Epithelial cell of esophagus (primary cell): ENCODE measurements at places on chromosomes 4 and X.

DNA sequence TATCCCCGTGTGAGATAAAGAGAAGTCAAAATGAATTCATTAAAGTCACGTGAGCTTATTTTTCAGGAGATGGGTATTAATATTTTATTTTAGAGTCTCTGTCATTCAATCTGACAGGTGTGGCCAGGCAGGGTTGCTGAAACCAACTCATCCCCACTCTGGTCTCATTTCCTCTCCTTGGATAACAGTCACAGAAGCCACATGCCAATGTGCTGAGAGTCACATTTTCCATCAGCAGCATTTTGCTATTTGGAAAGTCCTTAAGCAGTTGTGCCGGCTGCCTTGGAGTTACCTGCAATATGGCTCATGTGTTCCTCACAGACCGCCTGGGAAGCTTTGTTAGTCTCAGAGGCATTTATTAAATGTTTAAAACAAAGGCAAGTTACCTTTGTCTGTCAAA, 302.3 kb downstream of the DCHS2 start:
- DNase-seq: no peak

- no peak for DNase-seq
Measured at GRCh38 chr4:40196724-40197281, at the start of gene RHOH. TSS of gene RHOH (plus strand) at chr4:40197031. CDS start at chr4:40243387, 46,356 bp downstream.

DNA sequence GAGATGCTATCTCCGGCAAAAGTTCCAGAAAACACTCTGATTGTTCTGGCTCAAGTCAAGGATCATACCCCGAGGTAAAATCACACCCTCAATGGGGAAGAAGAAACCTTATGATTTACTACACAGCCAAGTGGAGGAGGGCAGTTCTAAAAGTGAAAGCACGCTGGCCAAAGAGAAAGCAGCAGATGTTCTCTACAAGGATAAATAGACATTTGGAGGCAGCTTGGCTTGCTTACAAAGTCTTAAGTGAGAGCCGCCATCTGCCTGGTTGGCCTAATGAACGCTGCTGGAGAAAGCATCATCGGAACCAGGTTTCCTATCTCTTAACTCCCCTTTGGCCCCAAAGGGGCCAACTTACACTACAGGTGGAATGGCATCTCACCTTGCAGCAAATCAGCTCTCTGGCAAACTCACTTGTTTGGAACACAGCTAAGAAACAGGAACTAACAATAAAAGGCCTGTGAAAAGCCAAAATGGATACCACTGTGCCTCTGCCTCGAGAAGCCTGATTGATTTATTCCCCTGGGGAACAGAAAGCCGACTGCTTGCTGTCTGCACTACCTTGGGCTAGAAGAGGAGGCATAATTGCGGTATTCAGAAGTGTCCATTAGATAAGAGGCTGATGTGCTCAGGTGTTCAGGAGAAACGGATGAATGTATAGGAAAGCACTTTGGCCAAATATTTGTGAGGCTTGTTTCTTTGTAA, 22.8 kb downstream of the FRAS1 start:
- no peak for DNase-seq

DNA sequence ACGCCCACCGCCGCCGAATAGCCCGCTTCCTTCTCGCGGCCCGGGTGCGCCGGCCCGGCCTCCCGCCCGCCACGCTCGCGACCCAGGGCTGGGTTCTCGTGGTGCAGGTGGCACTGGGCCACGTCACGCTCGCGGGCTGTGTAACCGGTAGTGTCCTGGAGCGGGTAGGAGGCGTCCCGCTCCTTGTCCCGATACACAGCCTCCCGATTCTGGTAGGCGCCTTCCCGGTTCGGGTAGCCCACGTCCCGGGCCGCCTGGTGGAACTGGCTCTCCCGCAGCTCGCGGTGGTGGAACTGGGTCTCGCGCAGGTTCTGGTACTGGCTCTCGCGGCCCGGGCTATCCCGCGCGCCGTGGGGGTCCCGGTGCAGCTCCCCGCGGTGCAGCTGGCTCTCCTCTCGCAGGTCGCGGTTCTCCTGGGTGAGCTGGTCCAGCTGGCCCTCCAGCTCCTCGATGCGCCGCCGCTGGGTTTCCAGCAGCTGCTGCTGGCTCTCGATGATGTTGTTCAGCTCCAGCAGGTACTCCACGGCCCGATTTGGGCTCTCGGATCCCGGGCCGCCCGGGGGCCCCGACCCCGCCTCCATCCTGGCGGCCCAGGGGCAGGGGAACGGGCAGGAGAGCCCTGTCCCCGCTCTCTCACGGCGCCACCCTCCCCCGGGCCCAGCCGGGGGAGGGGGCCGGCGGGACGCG, 39.3 kb upstream of the IQSEC2 start:
- no peak for DNase-seq

- DNase-seq: no peak
Measured at GRCh38 chr4:43567644-43568043, 675.1 kb downstream of the GRXCR1 start.

- no peak for DNase-seq
Measured at GRCh38 chr4:141409556-141409955, 188.9 kb downstream of the ZNF330 start.

DNA sequence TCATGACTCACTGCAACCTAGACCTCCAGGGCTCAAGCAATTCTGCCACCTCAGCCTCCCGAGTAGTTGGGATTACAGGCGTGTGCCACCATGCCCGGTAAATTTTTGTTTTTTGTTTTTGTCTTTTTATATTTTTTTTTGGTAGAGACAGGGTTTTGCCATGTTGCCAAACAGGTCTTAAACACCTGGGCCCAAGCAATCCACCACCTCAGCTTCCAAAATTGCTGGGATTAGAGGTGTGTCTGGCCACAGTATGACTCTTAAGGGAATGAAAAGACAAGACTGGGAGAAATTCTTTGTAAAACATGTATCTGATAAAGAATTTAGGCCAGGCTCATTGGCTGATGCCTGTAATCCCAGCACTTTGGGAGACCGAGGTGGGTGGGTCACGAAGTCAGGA, 29.2 kb upstream of the PDGFRA start:
- peak; percentile 34 for DNase-seq

DNA sequence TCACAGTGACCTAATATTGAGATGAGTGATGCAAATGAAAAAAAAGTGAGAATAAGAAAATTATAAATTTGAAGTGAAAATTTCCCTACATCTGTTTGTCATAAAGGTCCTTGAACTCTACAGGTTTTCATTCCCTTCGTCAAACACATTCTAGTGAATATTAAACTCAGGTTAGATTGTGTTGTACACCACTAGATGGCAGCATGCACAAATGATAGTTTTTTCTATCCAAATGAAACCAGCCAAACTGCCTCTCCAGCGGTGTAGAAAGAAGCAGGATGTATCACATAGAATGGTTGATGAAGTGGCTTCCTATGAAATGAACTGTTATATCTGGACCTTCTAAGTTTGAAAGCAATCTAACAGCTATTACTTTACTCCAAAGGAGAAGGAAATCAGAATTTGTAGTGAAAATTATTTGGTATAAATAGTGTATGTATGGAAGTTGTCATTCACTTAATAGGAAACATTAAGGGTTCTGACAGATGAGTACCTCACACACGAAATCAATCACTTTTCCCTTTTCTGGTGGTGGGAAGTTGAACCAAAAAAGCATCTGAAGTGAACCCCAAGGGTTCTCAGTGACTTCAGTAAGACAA, 382.7 kb downstream of the UNC5C start:
- DNase-seq: peak; percentile 78

DNA sequence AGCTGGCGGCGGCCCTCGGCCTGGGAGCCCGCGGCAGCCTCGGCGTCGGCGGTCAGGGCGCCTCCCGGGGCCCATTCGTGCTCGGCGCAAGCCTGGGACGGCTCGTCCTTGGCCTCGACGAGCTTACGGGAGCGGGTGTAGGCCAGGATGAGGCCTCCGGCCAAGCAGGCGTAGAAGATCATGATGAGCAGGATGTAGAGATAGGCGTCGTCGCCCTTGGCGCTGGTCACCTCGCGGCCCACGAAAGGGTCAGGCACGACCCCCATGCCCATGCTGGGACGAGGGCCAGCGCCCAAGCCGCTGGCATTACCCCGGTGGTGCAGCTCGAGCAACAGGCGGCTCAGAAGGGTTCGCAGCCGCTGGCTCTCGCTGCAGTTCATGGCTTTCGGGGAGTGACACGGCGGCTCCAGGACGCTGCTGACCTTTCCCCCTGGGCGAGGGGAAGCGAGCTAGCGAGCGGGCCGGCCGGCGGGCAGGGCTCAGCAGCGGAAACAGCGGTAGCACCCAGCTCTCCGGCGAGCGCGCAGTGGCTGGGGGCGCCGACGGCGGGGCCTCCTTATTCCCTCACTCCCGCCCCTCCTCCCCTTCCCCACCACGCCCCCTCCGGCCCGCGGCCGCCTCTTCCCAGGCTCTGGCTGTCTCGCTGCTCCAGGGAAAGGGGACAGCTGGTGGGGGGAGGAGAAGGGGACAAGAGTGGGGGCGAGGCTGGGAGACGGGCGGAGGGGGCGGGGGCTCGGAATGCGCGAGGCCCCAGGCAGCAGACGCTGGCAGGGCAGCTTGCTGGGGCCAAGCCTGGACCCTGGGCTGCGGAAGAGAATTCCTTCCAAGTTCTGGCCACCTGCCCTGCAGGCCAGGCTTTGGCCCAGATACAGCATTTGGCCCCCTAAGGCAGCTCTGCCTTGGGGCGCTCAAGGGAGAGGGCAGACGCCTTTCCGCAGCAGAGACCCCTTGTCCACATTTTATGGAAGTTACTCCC, at the start of gene KCNE5:
Gene KCNE5 (minus strand): TSS at position 532 of the 976 bp plus-strand sequence. CDS start 152 bp downstream, at position 380.
- no peak for DNase-seq

DNA sequence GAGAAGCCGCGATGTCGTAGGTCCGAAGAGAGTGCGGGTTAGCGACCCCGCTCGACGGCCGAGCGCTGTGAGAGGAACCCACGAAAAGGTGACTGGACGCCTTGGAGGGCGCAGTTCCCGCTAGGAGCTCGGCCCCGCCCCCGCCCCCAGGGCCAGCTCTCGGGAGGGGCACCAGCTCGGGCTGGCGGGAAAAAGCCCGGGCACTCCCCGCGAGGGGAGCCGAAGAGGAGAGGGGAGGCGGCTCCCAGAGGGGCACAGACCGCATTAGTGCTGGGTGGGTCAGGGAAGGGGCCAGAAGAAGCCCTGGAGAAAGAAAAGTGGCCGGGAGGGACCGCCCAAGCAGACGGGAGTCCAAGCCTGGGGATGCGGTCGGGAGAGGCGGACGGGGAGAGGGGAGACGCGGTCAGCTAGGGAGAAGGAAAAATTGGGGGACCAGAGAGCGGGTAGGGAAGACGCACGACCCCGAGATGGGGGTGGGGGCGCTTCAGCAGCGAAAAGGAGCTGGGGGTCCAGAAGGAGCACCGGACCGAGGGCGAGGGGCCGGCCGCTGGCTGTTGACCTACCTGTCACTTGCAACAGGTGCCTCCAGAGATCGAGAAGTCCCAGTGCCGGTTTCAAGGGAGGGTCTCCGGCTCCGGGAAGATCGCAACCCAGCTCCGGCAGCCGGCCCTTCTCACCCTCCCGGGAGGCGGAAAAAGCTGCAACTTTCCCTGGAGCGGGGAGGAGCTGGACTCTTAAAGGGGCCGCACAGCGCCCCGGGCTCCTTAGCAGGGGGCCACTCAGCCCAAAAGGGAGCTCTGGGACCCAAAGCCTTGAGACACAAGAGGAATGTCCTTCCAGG, at the start of gene SYTL4:
Gene SYTL4 (minus strand): TSS at position 681 of the 841 bp plus-strand sequence. CDS start 30,084 bp downstream, outside the sequence.
- DNase-seq: peak; percentile 5

- no peak for DNase-seq
Measured at GRCh38 chr4:35164063-35164462, 1080.3 kb downstream of the ARAP2 start.

DNA sequence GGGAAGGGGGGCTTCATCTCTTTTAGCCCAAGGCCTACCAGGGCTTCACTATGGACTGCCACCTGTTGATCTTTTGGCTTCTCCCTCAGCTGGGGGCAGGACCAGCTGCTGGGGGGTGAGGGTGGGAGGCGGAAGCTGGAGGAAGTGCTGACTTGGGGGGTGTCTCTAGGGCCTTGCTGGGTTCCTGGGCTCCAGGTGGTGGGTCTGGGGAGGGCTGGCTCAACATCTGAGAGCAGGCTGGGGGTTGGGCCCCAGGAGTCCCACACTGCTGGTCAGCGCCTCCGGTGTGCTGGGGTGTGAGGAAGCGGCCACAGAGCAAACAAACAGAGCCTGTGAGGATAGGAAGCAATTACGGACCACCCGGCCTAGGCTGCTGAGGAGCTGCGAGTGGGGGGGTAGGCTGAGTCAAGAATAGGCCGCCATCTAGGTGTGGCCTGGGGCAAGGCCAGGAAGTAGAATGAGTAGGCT, 85.7 kb downstream of the EFNB1 start:
- DNase-seq: no peak
